SW 1271 (cell line): ENCODE measurements at places on chromosomes 11 and 22.

DNA sequence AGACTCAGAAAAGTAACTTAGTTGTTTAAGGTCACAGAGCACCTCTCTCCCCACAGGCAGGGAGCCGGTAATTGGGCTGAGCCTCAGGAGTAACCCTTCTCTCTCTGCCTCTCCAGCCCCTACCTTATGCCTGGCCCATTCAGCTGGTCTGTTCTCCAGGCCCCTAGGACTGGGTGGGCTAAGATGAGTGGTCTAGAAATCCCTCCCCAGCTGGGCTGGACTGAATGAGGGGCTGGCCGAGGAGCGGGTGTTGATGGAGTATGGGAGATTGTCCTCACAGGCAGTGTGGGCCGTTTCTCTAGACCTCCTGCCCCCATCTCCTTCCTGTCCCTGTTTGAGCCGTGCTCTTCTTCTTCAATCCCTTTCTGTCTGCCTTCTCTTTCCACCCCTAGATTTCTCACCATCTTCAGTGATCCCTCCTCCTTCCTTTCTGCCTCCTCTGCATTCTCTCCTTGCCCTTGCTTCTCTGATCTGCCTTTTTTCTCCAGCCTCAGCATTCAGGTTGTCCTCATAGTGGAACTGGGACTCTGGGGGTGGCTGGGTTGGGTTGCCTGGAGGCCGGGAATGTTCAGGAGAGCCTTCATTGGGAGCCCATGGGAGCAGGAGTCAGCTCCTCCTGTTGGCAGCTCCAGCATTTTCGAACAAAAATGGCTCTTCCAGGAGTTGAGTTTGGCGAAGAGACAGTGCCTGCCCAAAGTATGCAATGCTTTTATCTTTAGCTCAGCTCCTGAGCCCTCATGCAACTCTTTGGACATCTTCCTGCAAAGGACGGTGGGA is 7.6 kb downstream of the ST3GAL4 start:
- no peak for DNase-seq

GRCh38 chr11:64850979-64851567 is 6.6 kb upstream of the CDC42BPG start:
- no peak for DNase-seq

DNA sequence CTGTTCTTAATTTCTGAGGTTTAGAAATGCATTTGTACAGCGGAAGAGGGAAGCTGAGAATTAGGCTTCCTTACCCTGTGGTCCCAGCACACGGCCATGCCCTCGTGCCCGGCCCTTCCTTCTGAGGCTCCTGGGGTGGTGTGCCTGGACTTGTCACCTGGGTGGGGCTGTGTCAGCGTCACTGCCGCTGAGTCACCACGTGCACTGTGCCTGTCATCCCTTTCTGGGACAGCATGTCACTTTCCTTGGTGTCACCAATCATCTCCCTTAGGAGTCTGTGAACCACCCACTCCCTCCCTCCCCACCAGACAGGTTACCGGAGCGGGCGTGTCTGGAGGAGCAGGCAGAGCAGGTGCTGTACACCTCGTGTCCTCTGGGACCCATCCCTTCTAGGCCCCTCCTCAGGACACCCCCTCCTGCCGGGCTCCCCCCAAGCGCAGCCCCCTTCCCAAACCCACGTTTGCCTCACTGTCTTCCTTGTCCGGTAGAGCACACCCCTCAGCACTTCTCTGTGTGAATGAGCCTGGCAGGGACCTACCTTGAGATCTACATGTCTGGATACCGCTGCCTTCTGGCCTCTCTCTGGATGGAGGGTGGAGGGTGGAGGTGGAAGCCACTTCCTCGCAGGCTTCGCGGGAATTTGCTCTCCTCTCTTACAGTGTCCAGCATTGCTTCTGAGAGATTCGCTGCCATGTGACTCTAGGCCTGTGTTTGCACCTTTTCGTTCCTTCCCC is 367.6 kb downstream of the TBC1D22A start:
- no peak for DNase-seq

DNA sequence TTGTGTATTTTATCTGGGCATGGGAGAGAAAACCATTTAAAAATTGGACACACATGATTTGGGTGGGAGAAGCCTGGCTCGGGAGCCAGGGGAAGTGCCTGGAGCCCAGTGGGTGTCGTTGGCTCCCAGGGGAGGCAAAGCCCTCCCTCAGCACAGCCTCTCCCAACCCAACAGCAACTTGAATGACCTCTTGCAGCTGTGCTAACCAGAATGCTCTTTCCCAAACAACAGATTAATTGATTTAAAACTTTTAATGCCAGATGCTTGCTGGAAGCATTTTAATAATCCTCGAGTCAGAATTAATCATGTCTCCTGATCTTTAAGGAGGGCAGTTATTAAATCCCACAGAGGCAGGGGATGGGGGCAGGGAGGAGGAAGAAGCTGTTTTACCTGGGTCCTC is 401.6 kb downstream of the BUD13 start:
- no peak for DNase-seq

DNA sequence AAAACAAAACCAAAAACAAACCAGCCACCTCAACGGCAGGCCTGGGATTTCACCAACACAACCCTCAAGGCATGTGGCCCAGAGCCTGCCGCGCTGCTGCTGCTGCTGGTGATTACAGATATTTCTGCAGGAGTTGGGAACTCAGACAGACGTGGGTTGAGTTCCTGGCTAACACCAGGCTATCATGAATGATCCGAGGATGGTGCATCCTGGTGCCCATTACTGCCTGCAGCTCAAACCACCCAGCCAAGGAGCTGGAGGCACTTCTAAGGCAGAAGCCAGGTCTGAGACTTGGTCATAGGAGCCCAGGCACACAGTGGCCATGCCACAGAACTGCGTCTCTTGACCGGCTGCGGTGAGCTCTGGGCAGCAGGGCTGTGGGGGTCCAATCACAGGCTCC is 151.8 kb downstream of the MPPED1 start:
- no peak for DNase-seq

DNA sequence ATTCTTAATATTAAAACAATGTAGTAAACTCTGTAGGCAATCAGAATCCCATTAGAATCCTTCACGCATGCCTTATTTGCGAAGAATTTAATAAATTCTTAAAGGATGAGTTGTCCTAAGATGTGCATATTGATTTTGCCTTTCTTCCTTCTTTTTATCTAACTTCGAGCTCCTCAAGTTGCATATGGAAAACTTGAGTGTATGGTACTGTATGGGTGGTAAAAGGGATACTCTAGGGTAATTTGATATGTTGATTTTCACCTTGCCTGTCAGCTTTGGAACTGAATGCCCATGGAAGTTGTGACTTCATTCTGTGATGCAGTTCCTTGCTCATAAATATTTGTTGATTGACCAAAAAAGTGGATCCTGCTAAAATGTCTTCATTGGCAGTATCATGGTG is 193.8 kb downstream of the DDX10 start:
- no peak for DNase-seq

DNA sequence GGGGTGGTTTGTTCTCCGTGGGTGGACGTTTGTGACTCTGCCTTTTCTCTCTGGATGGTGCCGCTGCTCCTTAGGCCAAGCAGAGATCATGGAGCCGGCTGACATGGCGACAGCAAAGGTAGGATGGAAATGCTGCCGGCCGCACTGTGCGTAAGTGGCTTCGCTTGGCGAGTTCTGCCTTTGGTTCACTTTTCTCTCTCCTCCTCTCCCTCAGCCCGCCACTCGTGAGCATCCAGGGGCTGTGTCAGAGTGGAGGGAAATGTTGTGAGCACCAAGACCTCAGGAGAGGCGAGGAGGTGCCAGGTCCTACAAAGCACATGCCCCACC is 80.5 kb downstream of the GRAMD1B start:
- no peak for DNase-seq

DNA sequence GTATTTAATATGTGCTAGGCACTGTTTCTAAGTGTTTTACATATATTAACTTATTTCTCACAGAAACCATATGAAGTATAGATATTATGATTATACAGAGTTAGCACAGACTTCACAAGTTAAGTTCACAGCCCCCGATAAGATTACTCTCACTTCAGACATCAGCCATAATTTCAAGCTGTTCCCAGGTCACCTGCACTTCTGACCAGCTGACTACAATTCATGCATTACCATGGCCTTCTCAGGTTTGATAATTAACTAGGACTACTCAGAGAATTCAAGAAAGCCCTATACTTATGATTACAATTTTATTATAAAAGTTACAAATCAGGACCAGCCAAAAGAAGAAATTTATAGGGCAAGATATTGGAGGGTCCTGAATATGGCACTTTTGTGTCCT is 68.2 kb upstream of the RRM1 start:
- DNase-seq, result no peak
